ENCODE measurements at places on chromosomes 4 and X.

GRCh38 chrX:78619834-78620233 is 39.3 kb downstream of the RTL3 start:
- DNase-seq, result no peak

DNA sequence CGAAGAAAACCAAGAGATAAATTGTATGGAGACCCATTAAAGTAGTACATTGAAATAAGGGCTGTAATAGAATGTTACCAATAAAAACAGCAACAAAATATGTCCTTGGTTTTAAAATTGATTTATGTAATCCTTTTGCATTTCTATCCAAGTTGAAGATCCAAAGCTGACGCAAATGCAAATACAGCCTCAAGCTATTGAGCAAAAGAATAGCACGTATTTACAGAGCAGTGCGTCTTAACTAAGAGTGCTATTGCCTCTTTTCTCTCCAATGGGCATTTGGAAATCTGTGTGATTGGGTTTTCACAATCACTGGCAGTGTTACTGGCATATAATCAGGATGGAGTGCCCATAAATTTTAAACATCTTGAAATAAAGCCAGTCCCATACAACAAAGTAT is 417.4 kb downstream of the TLL1 start:
- DNase-seq, result no peak

DNA sequence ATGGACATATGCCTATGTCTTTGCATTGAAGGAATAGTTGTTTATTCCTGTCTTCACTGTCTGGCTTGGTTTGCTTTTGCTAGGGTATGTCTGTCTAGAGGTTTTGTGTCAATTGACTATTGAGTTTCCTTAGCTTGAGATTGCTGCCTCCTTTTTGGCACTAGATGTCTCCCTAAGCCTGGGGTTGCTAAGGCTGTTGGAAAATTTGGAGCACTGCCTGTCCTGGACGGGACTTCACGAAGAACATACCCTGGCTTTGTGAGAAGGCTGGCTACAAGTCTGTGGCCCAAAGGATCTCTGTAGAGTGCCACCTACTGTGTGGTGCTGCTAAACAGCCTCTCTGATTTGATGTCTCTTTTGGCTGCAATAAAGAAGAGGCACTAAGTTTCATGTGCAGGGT is 183.8 kb upstream of the NUDT10 start:
- DNase-seq, result no peak

DNA sequence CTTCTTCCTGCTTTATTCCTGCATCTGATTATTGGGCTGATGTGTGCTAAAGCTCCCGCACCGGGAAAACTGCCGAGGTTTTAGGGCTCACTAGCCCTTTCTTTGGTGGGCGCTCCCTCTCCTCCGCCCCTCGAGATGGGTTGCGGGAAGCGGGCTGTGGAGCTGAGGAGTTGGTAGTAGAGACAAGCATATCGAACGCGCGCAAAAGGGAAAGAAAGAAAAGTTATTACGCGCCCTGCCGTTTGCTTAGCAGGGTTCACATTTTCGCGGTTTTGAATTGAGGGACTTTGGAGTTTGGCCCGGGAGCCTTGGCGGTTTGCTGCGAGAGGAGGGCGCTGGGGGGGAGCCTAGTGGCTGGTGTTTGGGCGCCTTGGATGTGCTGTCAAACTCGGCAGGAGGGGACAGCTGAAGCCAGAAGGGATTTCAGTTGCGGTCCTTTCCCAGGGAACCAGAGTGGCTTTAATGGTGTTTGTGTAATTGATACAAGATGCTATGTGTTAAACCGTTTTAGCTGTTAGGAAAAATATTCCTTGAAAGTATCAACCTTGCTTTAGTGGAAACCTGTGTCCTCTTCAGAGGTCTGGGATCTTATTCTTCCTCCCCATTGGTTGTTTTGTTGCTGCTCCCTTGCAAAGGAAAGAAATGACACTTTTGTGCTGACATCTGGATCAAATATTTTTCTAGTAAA is 1.1 kb downstream of the GAB1 start:
- peak; percentile 11 for DNase-seq

- DNase-seq, result no peak
These were observed 148.7 kb upstream of the PTCHD1 start for GRCh38 chrX:23185951-23186350.

DNA sequence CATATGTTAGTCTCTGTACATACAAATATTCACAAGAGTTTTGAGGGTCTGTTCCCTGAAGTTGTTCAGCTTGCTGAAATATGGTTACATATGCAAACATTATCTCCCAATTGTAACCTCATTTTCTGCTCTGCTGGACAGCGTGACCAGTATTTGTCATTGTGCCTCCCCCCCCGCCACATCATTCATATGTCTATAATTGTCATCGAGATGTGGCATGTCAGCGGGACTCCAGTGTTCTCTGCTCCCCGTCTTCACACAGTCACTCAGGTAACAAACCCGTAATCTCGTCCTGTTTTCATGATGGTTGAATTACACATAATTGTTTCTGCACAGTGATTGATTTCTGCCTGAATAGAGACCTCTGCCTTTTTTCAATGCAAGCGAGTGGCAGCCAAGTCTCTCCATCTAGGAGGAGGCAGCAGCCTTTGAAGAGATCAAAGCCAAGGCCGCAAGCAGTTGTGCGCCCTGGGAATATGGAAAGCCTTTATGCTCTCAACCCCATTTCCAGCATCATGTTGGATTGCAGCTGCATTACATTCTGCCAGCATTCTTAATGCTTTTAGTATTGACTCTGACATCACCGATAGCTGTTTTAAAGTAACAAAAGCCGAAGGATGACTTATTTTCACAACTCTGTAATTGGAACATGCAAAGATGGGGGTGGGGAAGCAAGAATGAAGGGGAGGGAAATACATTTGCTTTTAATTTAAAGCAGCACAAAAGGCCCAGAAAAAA is 27.4 kb downstream of the LEF1 start:
- peak; percentile 67 for DNase-seq

DNA sequence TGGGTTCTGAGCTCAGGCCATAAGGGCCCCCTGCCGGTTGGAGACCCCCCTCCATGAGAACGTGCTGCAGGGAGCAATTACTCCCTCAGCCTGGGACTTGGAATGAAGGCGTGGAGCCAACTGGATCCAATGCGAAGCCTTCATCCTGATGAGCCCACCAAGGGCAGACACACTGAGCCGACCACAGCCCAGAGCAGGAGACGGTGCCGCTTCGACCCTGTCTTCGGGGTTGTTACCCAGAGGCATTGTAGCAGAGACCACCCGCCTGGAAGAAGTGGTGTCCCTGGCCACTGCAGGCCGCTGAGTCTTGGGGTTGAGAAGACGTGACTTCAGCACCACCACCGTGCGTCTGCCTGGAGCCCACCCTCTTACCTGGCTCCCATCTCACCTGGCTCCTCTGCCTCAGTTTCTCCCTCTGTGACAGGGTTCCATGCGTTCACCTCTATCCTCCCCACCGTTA is 7.0 kb upstream of the NKX1-1 start:
- no peak for DNase-seq

GRCh38 chrX:151697522-151697921 is 2.3 kb downstream of the PRRG3 start:
- DNase-seq, result no peak

DNA sequence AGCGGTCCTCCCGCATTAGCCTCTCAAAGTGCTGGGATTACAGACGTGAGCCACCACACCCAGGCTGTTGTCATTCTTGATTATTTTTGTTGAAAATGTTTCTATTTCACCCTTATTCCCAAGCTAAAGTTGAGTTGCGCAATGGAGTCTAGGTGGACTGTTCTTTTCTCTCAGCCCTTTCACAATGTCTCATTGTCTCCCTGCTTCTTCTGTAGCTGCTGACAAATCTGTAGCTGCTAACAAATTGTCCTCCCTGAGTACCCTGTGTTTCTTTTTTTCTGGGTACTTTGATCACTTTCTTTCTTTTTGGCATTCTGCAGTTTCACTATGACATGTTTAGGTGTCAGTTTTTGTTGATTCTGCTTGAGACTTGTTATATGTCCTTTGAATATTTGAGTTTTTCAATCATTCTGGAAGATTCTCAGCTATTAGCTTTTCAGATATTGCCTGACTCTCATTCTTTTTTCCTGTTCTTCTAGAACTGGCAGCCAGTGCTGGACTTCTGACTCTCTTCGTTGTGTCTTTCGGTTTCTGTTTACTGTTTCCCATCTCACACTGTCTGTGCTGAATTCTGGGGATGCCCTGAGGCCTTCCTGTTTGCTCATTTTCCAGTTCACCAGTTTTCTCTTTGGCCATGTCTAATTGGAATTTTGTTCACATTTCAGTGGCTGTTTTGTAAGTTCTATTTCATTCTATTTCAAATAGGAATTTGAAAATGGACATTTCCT is 6.6 kb downstream of the ABCD1 start:
- no peak for DNase-seq

DNA sequence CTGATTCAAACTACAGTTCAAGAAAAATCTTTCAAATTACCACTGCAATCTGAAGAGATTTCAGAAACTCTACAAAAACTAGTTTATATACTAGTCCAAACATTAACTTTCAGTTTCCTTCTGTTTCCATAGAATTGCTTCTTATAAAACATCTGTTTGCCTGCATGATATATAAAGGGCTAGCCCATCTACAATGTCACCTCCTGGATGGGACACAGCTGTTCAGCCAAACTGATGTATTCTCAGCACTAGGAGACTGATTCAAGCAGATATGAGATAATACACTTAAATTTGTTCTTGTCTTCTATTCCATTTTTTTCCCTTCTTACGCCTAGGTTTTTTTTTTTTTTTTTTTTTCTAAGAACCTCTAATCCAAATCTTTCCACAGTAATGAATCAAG is 1569.7 kb upstream of the IGFBP7 start:
- no peak for DNase-seq

Data from activated CD4-positive, alpha-beta memory T cell treated with anti-CD3 and anti-CD28 coated beads for 36 hours (primary cell).